ENCODE measurements at places on chromosomes 7 and 10.

DNA sequence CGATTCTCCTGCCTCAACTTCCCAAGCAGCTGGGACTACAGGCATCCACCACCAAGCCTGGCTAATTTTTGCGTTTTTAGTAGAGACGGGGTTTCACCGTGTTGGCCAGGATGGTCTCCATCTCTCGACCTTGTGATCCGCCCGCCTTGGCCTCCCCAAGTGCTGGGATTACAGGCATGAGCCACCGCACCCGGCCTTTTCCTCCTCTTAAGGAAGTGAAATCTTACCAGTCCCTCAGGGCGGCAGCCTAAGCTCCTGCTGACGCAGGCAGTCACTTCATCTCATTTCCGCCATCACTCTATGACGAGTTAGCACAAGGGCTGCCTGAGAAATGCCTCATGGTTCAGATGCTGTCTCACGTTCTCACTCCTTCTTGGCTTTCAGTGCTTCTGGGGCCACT is 246.0 kb upstream of the SHH start:
- DNase-seq, result no peak

DNA sequence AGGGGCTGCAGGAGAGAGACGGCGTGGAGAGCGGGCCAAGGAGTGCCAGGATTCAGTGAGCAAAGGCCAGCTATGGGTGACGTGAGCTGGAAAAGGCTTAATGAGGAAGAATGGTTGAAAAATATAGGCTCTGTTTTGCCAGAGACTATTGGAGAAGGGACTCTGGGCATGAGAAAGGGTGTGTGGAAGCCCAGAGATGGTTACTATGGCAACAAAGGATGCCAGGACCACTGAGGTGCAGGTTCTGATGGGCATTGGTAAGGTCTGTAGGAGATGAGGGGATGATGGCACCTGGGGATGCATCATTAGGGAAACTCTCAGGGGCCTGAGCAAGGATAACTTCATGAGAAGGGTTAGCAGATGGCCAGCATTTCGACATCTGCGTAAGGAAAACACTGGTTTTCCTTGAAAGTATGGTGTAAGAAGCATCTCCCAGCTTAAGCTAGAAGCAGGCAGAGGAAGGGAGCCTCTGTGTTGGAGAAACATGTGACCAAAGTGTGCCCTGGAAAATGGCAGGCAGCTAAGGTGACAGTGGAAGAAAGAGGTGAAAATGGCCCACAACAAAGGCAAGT is 21.6 kb upstream of the FAM180A start:
- no peak for DNase-seq

DNA sequence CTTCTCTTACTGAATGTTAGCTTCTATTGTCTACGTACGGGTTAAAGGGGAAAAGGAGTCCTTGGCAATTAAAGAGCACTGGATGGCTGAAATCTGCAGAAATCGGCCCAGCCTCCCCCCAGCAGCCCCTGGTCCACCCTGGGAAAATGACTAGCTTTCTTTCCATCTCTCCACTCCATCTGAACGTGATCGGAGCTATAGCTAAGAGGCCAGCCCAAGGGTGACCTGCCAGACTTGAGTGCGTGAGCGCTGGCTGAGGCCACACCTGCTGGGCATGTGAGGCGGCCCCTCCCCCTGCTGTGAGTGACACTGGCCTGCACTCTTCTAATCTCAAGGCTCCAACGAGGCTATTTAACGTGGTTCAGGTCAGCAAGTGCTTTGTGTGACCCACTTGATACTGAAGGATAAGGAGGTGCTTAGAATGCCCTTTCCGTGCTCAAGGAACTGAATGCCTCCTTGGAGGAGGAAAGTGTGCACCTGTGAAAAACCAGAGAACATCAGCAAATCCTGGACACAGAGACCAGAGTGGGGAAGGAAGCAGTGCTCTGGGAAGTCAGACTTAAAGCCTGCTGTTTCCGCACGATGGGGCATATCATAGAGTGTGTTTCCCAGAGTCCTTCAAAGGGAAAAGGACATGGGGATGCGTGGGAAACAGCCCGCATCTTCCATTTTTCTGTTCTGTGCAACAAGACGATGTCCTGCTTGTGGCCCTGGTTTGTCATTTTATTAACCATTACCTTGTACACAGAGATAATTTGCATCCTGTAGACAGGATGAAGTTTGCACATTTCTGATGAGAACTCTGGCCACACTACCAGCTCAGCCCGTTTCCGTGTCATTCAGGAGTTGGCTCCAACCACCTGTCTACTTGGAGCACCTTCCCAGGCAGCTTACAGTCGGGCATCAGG is 12.5 kb upstream of the MNX1 start:
- DNase-seq, result no peak

DNA sequence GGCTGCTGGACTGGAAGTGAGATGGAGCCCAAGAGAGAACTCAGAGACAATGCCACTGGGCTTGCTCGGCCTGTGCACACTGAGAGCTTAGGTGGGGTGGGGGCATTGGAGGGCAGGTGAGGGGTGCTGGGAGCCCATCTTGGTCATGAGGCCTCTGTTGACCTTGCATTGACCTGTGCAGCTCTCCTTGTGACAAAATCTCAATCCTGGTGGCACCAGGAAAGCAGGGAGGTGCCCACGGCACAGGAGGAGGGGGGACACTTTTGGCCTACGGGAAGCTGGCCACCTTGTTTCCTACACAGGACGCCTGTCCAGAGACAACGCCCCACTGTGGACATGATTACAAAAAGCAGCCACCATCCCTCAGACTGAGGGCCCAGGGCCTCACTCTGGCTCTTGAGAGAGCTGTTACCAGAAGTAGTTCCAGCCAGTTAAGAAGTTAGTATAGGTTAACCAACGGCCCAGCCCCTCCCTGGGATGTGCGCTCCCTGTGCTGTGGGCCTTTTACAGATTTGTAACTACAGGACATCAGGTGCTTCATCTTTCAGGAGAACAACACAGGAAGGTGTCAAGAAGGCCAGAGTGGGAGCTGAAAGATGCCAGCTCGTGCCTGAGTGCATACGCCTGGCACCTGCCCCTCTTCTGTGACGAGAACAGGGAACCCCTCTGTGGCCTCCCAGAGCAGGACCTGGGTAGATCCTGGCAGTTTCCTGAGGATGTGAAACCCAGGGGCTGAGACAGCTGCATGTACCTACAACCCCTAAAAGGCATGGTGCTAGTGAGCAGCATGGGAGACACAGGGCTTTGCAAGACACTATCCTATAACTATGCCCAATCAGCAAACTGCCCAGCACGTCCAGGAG is 10.3 kb downstream of the PKD1L1 start:
- DNase-seq, result no peak

DNA sequence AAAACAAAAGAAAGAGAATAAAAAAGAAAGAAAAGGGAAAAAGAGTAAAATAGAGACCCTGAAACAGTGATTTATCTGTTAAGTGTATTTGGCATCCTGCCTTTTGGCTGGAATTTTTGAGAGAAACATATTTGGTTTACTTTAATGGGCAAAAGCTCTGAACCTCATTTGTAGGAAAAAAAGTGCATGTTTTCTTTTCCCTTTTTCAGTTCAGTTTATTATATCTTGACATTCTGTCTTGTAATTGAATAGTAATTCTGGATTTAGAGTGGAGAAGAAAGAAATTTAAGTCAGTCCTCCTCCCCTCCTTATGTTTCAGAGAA is 69.5 kb downstream of the ARID5B start:
- no peak for DNase-seq

- no peak for DNase-seq
Measured at GRCh38 chr10:72694476-72695369, 2.8 kb downstream of the MCU start.

GRCh38 chr10:76035206-76036110 is 604.0 kb downstream of the LRMDA start:
- no peak for DNase-seq

DNA sequence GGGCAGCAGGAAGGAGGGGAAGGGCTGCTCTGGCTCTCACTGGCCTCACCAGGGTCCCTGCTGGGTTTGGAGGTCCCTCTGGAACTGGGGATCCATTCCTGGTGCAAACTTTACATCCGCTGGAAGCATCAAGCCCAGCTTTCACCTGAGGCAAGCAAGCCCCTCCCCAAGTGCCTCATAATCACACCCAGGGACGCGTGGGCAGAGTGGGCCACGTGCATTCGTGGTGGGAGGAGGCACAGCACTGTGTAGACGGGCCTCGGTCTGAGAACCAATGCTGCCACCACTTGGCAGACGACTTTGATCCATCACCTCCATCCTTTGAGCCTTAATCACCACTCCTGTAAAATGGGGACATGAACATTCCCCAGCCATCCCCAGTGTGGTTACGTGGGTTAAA is 74.1 kb downstream of the VWA2 start:
- no peak for DNase-seq

GRCh38 chr7:34385384-34385783 is 272.6 kb upstream of the NPSR1 start:
- DNase-seq, result no peak

DNA sequence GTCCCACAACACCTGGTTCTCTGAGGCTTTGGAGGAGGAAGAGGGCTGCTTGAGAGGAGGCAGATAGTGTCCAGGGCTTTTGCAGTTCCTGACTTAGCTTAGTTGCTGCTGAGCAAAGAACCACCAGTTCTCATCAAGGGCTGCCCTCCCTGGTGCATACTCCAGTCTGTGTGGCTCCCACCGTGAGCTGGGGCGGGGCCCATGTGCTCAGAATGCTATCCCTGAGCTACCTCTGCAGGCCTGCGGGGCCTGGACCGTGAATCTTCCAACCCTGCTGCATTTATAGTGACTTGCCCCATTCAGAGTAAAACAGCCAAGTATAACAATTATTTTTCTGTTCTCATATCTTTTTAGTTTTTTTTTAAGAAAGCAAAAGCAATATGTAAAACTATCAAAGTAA is 49.2 kb downstream of the TACR2 start:
- no peak for DNase-seq

DNA sequence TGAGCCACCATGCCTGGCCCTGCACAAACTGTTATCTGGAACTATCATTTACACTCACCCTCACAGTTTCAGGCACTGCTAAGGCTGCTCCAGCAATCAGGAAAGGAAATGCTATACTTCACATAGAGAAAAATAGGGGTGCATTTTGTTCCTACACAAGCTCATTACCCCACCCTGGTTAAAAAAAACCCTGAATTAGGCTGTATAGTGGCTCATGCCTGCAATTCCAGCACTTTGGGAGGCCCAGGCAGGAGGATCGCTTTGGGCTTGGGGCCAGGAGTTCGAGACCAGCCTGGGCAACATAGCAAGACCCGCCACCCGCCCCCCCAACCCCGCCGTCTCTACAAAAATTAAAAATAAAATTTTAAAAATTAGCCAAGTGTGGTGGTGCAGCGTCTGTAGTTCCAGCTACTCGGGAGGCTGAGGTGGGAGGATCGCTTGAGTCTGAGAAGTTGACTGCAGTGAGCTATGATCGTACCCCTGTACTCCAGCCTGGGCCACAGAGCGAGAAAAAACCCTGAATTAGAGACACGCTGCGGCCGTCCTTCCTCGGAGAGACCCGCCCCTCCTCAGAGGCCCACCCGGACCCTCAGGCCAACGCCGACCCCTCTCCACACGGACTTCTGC is 539 bp downstream of the PTCD1 start:
- DNase-seq, result no peak

- DNase-seq, result no peak
Measured at GRCh38 chr10:62899311-62899710, 83.1 kb upstream of the EGR2 start.

GRCh38 chr10:78310481-78311080 is 276.9 kb downstream of the RPS24 start:
- no peak for DNase-seq

DNA sequence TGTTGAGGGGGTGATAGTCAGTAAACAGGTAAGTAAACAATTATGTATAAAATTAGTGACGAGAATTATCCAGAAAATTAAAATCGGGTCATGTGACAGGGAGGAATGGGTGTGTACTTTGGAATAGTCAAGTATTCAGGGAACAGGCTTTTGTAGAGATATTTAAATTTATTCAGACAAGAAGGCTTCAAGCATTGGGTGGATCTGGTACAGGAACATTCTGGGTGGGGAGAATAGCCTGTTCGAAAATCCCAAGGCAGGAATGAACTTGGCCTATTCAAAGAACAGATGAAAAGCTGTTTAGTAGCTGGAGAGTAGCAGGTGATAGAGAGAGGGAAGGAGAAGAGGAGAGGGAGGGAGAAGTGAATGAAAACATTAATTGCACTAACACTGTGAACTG is 448.9 kb upstream of the FZD8 start:
- DNase-seq, result no peak

DNA sequence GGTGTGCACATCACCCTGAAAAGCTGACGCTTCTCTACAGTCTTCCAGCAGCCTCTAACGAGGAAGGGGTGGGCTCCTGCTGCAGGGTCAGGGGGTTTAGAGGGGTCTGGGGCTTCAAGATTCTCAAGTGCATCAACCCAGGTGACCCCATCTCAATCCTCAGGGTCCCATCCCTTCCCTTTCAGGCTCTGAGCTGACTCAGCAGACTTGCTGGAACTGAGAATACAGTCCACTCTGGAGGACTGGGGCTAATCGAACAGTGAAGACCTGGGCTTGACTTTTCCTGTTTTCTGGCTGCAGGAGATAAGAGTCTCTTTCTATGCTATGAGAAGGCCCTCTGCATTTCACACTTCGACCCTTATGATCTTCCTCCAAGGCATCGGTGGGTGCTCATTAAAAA is 22.3 kb upstream of the NPTX2 start:
- DNase-seq, result no peak

- DNase-seq, result no peak
Measured at GRCh38 chr10:51950371-51950995, 251.1 kb upstream of the CSTF2T start.

GRCh38 chr10:43701295-43701694 is 52.6 kb upstream of the ZNF32 start:
- no peak for DNase-seq

DNA sequence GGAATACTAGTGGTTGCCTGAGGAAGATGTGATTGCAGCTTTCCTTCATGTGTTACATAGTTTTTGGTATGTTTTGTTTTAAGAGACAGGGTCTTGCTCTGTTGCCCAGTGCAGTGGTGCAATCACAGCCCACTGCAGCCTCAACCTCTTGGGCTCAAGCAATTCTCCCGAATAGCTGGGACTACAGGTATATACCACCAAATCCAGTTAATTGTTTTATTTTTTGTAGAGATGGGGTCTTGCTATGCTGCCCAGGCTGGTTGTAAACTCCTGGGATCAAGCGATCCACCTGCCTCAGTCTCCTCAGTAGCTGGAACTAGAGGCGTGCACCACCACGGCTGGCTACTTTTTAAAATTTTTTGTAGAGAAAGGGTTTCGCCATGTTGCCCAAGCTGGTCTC is 79.1 kb upstream of the TMEM248 start:
- no peak for DNase-seq

DNA sequence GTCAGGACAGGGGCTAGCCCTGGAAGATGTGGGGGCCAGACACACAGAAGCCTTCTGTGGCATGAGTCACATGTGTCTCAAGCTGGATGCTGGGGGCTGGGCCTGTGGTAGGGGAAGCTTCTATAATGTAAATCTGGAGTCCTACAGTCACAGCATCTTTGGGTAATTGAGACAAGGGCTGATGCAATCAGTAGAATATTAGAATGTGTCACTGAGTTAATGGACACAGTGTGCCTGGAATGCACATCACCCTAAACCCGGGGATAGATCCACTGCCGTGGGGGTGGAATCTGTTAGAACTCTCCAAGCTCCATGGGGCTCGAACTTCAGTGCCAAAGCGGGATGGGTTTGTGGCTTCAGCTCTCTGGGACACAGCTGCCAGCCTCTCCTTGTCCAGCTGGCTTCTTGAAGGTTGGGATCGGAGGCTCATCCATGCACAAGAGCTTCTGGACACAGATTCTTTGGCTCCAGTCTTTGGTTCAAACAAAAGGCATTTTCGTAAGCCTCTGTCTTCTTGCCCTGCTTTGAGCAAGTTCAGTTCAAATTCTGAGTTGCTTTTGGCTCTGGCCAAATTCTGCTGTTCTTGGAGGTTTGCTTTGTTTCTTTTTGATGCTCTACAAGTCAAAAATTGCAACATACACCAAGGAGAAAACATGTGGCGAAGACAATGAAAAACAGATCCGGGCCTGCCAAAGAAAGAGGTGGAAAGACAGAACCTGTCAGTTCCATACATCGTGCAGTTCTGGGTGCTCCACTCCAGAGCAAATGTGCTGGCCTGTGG is 194.8 kb upstream of the ZNF32 start:
- DNase-seq, result no peak
